Left lobe of liver (tissue), 2 donors: ENCODE measurements at places on chromosomes 5 and 9.
A peak's percentile ranks its signal among the peaks of the same experiment; 100 is the strongest.

DNA sequence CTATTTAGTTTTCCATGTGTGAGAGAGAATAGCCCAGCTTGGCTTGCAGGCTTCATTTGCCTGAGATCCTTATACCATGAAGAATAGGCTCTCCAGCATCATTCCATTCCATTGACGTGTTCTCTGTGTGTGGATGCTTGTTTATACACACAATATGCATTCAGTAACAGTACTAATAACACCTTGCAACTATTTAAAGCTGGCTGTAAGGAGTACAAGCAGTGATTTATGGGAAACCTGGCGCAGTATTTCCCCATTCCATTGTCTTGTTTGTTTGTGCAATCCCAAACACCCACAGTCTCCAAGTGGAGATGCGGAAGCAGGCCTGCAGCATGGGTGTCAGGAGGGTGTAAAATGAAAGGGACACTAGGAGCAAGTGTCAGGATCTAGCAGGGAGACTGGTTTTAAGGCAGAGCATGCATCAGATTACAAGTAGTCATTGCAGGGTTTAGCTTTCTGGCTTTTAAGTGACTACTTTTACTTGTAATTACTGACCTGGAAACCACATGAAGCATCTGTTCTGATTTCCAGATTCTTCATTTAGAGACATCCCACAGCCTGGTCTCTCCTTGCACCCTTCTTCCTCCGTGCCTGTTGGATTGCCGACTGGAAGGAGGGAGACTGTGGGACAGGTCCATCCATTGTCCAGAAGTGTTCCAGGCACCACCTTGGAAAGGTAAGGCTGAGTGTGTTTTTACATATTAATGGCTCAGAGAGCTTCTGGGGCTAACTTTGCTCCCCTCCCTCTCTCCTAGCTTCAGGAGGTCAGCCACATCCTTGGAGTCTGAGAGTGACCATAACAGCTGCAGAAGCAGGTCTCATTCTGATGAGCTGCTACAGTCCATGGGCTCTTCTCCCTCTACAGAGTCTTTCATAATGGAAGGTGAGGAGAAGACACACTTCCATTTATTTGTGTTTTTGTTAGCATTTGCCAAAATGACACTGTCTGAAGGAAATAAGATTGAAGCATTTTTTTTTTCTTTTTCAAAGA is 241.6 kb downstream of the ARHGEF28 start:
- no peak for DNase-seq

GRCh38 chr5:39191216-39191615 is 28.1 kb downstream of the FYB1 start:
- no peak for DNase-seq

DNA sequence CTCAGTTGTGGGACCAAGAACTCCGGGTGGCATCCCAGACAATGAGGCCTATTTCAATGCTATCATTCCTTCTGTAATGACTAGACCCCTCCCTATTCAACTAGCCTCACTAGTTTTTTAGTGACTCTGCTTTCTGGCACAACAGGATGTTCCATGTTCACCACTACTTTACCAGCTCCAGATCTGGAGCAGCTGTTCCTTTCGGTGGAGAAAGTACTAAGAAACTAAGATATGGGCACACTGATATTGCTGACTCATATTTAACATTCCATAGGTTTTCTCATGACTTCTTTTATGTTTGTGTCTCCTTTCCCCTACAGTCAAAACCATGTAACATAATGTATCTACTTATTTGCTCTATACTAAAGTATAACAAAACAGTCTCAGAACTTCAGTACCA is 24.1 kb downstream of the IL33 start:
- no peak for DNase-seq

GRCh38 chr9:6926436-6926835 is 168.7 kb downstream of the KDM4C start:
- DNase-seq = no peak

DNA sequence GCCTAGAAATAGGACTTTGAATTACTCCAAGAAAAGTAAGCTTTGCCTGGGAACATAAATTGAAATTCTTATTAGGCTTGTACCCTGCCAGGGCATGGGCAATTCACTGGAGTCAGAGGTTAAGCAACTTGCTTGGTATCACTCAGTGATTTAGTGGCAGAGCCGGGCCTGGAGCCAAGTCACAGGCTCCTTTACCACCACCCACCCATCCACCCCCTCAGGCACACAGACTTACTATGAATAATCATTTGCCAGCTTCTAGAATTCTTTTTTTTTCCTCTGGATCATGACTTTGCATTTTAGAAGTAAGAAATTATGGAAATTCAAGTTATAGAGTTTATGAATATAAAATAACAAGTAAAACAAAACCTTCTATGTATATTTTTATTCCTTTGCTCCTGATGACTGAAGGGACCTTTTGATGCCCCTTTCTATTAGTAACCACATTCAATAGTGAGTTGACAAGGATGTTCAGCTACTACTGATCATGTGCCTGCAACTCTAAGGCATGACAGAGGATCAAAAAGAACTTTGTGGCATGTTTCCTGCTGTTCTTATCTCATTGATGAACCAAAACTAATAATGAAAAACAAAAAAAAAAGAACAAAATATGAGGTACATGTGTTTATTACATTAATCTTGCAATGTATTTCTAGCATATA is 614.7 kb downstream of the TLR4 start:
- DNase-seq = peak; percentile 57

GRCh38 chr5:17316970-17317459 is 99.6 kb downstream of the BASP1 start:
- no peak for DNase-seq

GRCh38 chr5:78006449-78006848 is 230.3 kb upstream of the TBCA start:
- no peak for DNase-seq

DNA sequence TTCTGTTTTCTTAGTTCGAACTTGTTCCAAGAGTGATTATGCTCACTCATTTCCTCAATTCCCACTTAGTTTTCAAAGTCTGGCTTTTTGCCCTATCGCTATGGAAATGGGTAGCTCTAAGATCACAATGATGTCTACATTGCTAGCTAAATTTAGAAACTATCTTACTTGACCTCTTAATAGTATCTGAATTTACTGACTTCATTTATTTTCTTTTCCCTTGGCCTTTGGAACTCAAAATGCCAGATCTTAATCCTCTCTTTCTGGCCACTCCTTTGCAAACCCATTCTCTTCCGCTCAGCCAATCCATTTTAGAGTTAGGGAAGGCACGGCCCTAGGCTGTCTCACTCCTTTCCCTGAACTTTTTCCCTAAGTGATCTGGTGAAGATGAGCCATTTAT is 137.0 kb downstream of the FER start:
- no peak for DNase-seq

- DNase-seq = no peak
Observed at GRCh38 chr5:126506079-126506478, 82.9 kb downstream of the GRAMD2B start.

DNA sequence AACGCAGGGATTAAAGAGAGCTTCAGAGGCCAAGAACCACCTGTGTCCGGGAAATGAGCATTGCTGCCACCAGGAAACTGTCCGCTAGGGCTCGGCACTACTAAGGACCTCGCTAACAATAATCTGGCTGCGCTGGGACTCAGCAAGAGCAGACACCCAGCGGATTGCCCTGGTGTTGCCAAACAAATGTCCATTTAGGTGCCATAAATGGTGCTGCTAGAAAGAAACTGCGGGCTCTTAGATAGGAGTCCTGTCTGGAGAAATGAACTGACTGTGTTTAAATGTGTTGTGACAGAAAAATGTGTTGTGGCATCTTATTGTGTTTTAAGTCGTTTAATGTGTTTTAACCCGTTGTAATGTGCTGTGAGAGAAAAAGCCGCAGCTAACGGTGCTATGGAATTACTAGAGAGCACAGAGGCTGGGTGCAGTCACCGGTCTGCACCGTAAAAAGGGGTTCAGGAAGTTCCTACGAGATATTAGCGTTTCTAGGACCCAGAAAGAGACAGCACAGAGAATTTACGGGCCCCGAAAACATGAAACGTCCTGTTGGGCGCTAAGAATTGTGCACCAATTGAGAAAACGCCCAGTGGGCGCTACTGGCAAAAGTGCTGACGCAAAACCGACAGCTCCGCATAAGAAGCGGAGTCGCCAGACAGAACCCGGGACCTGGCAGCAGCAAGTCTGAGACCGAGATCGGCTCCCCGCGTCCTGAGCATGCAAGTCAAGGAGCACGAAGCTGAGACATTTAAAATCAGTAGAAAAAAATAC is 90.6 kb downstream of the ANXA2R start:
- no peak for DNase-seq

GRCh38 chr5:531749-532315 is 7.6 kb upstream of the SLC9A3 start:
- DNase-seq = no peak

- no peak for DNase-seq
Observed at GRCh38 chr9:127223810-127224177, 40.8 kb upstream of the GARNL3 start.

GRCh38 chr9:91899594-91899993 is 50.4 kb downstream of the ROR2 start:
- no peak for DNase-seq

DNA sequence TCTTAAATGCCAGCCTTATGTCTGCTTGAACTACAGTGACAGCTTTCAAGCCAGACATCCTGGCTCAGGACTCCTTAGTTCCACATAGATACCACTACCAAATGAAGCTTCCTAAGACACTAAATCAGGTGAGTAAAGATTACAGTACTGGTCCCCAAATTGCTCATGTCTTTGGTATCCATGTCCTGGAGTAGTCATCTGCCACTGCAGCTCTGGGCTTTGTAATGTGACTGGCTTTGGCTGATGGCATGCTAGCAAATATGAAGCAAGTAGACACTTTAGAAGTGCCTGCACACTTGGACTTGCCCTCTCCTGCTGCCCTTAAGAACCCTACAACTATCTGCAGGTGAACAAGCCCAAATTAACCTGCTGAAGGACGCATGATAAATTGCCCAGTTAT is 334.9 kb downstream of the BNC2 start:
- no peak for DNase-seq

- no peak for DNase-seq
Observed at GRCh38 chr9:134063571-134064450, 4.0 kb downstream of the BRD3 start.

- DNase-seq = peak; percentile 76
Observed at GRCh38 chr9:93682155-93682968, 106.0 kb downstream of the PHF2 start.

- DNase-seq = no peak
Observed at GRCh38 chr5:30287890-30288289, 905.6 kb upstream of the CDH6 start.

GRCh38 chr5:66713998-66714397 is 117.8 kb downstream of the MAST4 start:
- DNase-seq = no peak
